Activated CD8-positive, alpha-beta memory T cell treated with anti-CD3 and anti-CD28 coated beads for 24 hours (primary cell): ENCODE measurements at places on chromosomes 13 and 19.

- DNase-seq, result no peak
Measured at GRCh38 chr13:91212231-91212630, 135.3 kb upstream of the MIR17HG start.

- peak; percentile 62 for DNase-seq
Measured at GRCh38 chr13:28493740-28494503, 1.0 kb downstream of the FLT1 start.

- no peak for DNase-seq
Measured at GRCh38 chr13:26656919-26657318, 99.4 kb downstream of the WASF3 start.

DNA sequence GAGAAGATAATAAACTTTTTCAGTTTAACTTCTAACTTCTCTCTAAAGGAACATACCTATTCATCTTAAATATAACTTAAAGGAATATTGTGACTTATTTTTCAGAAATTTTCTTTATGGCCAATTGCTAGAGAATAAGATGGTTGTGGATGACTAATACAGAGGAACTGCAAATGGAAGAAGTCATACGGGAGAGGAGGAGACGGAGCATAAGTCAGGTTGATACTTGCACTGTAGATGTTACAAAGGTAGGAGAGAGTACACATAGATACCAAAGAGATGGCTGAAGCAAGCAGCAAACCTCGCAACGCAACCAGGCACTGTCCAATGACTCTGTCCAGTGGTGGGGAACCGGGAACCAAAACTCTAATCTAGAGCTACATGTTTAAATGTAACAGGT lies 963.4 kb downstream of the PCDH9 start:
- no peak for DNase-seq

DNA sequence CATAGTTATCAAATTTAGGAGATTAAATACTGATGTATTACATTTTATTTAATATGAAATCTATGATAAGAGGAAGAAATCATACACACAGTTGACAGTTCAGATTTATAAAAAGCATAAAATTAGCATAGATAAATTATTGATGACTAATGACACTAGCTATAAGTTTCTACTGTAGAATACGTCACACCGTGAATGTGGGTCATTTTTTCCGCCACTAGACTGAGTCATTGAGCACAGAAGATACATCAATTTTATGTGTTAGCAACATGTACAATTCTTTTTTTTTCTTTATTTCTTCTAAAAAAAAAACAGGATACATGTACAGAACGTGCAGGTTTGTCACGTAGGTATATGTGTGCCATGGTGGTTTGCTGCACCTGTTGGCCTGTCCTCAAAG lies 22.2 kb downstream of the AP2S1 start:
- no peak for DNase-seq

DNA sequence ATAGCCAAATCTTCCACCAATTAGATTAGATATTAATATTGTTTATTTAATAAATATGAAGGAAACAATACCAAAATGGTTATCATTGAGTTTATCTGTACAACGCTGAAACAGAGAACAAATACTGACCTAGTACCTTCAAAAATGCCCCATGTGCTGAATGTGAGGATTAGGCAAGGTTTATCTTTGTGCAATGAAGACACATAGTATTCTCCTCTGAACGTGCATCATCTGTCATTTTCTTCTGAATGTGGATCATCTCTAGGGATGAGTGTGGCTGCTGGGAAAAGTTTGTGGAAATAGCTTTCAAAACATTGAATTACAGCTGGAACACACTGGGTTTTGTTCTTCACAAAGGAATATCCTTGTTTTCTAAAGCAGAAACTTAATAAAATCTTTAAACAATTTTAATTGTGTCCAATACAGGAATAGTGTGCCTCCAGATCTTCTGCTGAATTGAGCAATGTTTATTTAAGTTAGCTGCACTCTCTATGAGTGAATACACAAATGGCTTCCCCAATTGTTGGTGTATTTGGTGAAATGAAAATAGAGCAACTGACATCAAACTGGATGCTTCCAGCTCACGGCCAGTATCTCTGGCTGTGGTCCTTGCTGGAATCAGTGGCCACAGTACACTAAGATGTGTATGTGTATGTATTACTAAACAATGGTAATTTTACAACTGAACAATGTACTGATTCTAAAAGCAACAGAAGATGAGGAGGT lies 6.7 kb downstream of the COL4A1 start:
- DNase-seq, result no peak

DNA sequence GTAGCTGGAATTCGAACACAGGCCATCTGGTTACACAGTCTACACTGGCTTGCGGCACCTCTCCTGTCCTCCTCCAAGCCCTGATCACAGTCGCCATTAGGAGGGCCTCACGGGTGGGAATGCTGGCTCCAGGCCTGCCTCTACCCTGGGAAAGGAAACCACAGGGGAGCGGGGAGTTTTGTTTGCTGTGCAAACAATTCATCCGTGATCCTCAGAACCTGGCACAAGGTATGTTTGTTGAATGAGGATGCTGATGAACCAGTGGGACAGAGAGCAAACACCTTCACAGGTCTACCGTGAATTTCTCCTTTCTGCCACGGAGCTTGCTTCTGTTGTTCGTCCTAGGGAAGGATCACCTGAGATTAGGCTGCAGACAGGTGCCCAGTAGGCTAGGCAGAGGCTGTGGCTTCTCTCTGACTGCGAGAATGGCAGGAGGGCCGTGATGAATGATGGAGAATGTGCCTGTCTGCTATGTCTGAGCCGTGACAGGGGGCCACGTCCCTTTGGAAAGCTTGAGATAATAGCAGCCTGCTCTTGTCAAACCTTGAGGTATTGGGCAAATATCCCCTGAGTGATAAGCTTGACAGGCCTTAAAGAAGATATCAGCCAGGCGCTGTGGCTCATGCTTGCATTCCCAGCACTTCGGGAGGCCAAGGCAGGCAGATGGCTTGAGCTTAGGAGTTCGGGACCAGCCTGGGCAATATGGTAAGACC lies 36.7 kb downstream of the PIN1 start:
- no peak for DNase-seq
